ENCODE measurements at places on chromosomes 6 and 20.

DNA sequence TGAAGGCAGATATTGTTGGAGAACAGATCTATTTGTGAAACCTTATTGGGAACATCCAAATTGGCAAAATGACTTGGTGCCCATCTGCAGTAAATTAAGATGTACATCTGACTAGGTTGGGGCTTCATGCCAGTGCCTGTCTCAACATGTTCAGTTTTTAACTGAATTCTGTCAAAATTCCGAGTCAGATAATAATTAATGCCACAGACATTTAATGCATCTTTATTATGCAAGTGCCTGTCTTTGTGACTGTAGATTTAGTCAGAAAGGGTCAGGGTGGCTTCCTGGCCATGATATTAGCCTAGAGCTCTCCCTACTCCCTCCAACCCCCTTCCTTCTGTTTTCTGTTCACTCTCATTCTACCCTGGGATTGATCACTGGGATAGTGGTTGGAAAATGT lies 199.3 kb upstream of the FLRT3 start:
- DNase-seq = no peak

- DNase-seq = no peak
These were observed 35.7 kb upstream of the CD93 start for GRCh38 chr20:23121751-23122320.

GRCh38 chr6:56916849-56917551 lies 37.9 kb upstream of the BEND6 start:
- DNase-seq = no peak

DNA sequence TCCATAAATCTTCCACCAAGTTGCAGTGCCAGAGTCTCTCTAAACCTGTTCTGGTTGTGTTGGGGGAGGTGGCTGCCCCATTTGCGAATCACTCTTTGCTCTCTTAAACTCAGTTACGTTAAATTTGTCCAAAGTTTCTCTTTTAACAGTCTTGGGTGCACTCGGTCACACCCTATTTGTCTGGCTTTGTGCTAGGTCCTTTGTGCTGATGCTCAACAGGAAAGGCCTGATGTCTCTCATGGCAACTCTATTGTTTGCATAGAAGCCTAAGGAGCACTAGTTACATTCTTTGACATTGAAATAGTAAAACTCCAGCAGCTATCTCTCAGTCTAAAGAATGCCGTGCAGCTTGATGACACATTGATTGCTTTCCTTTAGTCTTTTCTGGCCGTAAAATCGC lies 105.1 kb downstream of the TRMT11 start:
- DNase-seq = no peak

GRCh38 chr20:10800288-10800687 lies 126.5 kb upstream of the JAG1 start:
- DNase-seq = no peak

- no peak for DNase-seq
These were observed 463.5 kb downstream of the CDKAL1 start for GRCh38 chr6:20997770-20998147.

DNA sequence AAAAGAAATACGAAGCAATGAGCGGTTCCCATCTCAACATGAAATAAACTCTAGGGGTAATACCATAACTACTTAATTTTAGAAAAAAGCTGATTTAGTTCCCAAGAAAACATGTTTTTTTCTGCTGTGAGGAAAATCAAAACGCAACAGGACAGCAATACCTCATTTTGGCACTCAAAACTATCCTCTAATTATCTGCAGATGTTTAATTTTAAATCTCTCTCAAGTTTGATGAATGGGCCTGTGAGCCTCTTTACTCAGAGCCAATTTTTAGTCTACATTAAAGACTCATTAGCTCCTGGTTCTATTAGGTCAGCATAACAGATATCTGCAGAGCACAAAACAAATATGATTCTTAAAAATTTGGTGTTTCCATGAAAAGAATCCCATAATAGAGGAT lies 28.1 kb downstream of the RNF24 start:
- DNase-seq = no peak

DNA sequence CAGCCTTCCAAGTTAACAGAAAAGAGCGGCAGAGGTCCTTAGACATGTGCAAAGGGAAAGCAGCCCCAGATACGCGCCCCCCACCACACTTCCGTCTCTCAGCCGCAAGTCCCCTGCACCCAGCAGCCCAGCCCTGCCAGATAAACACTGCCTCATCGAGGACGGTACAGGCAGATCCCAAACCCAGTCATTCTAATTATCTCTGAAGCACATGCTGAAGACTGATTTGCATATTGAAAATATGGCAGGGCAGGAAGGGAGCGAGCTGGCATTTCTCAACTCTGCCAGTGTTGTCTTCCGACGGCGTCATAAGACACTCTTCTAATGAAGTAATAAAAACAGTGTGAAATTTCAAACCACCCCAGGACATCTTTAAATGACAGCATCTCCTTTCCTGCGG lies 122.8 kb upstream of the CDH4 start:
- no peak for DNase-seq

- no peak for DNase-seq
These were observed 7.6 kb upstream of the UST start for GRCh38 chr6:148738946-148739821.

GRCh38 chr20:56924292-56925081 lies 295.4 kb downstream of the TFAP2C start:
- no peak for DNase-seq

DNA sequence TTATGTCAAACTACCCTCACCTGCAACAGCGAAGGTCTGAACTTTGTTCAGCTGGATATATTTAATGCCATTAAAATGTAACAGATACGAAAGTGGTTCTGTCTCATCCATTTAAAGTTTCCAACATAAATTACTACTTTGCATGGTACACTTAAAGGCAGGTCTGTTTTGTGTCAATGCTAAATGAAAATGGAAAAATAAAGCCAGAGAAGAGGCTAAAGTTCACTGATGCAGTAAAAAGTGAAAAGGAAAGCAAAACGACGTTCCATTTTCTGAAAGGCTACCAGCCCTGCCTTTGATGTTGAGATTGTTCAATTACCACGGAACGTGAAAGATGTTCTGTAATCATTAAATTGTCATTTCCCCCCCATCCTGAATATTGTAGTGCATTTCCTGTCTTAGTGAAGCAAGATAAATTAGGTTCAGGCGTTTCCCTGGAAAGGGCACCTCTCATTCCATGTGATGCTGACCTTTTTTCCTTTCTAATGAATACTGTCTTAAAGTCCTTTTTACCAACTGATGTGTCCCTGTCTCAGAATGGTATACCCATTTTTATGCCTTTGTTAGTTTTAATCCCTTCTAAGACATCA lies 334.7 kb upstream of the JAG1 start:
- DNase-seq = no peak

DNA sequence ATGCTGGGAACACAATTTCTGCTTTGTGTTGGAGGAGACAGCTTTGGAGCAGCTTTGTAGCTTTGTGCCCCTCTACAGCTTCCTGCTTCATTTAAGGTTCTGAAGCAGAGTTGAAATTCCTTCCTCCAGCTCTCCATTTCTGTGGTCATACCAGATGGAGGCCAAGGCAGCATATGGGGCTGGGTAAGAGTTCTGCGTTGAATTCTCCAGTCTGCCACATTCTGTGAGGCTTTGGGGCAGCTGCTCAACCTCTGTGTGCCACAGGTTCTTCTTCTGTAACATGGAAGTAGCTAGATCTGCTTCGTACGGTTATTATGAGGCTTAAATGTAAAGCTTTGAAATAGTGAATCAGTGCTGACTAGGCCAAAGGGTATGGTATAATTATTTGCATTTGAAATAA lies 2.9 kb upstream of the TRIM26 start:
- DNase-seq = no peak

- no peak for DNase-seq
These were observed 50.9 kb downstream of the COL12A1 start for GRCh38 chr6:75154973-75155372.

DNA sequence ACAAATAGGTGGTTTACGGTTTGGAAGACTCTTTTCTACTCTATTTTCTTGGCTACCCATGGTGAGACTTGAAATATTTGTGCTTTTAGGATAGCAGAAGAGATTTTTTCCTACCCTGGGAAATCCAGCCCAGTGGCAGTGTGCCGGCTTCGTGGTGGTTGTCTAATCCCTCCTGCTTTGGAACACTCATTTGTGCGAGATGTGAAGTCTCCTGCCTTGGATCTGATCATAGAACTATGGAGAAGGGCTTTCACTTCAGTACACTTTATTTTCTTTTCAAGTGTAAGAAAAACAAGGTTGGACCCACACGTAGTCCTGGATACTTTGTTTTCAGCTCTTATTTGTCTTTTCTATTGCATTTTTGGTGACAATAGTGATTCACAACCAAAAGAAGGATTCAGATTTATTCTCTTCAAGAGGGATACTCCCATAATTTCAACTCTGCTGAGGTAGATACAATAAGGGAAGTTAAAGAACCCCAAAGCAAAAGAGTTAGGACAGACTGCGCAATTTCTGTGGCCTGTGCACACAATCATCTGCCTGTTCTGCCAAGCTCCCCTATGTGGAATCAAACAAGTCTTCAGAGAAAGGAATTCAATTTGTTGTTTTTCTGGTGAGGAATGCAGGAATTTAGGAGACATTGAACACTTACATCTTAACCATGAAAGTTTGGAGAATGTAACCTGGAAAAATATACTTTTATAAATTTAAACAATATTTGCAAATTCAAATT lies 413.2 kb downstream of the GJA1 start:
- DNase-seq = no peak

DNA sequence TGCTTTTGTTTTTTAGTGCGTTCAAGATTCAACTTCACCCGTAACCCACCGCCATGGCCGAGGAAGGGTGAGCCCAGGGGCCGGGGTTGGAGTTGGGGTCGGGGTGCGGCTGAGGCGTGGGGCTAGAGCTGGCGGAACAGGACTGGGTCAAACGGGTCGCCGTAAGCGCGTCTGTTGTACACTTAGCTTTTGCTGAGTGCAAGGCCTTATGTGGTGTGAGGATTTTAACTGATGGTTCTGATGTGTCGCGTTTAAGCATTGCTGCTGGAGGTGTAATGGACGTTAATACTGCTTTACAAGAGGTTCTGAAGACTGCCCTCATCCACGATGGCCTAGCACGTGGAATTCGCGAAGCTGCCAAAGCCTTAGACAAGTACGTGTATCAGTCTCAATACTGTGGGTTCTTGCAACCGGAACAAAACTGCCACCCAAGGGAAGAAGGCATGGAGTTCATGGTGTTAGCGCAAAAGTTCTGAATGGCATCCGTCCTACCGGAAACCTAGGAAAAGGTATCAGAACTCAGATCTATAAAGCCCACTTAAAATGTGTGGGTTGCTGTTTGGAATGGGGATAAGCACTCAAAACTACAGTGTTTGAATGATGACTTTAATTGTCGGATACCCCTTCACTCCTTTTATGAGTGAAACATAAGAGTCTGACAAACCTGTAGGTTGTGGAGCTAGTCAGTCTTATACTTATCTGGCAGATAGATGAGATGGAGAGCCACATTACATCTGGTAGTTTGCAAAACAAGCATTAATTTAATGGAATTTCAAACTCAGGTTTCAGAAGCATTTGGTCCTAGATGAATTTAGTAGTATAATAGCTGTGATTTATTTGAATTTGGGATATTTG lies 574 bp downstream of the RPS12 start:
- no peak for DNase-seq

DNA sequence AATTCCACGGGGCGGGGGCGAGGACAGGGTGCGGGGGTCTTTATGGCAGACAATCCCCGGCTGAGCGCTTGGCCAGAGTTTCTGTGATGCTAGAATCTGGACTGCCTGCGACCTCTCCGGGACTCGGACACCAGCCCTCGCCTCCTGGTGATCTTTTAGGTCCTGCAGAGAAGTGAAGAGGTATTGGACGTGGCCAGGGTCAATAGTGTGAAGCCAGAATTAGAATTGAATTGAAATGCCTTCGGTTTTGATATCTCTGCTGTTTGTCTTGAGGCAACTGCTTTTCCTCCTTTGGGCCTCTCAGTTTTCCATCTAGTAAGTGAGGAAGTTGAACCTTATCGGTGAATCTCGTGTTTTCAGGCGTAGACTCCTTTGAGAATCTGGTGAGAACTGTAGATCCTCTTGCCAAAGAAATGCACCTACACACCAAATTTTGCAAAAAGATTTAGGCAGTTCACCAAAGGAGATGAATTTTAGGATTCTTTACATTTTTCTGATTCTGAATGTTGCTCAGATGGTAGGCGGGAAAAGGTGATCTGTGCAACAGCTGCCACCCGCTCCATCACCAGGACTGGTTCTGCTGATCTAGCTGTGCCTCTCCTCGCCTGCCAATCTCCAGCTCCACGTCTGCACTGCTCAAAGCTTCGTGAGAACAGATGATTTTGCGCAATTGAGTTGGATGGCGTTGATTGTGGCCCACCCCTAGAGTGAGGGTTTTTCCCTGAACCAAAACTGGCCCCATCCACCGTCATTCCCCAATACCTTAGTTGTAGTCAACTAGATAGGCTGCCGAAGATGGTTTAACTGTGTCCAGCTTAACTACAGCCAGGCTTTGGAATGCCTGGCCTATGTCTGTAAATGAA lies 837 bp upstream of the OSER1 start:
- DNase-seq = no peak

DNA sequence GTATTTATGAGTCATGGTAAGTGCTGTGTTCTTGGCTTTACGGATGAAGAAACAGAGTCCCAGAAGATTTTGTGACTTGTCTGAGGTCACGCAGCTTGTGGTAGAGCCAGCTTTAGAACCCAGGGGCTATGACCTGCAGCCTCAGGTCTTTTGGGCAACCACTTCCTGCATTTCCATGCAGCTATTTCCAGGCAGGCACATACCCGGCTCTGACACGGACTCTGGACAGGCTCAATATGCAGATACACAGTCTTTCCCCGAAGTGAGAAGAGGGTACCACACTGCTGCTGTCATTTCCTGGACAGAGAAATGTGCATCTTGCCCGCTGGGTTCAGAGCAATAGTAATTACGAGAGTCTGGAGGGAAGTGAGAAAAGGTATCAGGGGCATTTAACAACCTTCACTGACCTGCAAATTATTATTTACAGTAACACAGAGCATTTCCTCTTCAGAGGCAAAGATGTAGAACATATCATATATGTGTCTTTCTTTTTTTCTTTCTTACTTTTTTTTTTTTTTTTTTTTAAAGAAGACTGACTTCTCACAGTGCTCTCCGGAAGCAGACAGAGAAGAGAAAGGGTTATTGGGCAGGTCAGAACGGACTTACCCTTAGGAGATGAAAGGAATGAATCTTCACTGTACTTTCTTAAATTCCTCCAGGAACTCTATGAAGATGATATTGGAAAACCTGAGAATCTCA lies 185.1 kb downstream of the CLIC5 start:
- DNase-seq = no peak
